ENCODE measurements at places on chromosomes 3 and 15.

GRCh38 chr3:72407766-72408165, 440.5 kb downstream of the SHQ1 start:
- DNase-seq, result no peak

DNA sequence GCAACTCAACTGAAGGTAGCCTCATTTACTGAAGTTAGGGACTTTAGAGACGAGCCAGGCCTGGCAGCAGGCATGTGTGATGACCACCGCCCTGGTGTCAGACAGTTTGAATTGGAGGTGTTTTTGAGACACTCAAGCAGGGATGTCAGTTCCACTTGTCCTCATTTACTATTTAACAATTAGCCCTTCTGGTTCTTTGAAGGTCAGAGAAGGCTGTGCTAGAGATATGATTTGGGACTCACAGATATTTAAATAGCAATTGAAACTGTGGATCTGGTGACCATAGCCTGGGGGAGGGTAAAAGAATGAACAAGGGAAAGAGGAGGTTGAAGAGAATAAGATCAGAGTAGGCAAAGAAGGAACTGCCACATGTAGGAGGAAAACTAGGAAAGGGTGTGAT, 74.6 kb downstream of the REC114 start:
- no peak for DNase-seq

- no peak for DNase-seq
These were observed 42.1 kb upstream of the CTDSPL start for GRCh38 chr3:37819591-37819990.

GRCh38 chr15:70241561-70242320, 144.0 kb upstream of the TLE3 start:
- no peak for DNase-seq

DNA sequence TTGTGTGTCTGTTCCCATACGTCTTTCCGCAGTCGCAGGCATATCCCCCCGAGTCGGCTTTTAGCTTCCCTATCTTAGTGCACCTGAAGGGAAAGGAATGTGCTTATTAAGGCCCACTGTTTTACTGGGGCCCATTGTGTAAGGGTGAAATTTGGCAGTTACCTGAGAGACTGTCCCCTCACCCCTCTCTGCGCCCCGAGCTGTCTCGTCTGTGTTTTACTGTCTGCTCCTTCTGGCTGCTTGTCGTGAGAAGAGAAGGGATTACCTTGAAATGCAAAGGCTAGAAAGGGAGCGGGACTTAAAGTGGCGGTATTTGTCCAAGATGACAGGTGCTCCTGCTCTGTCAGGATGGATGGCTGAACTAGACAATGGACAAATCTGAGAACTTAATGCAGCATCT, 233.0 kb upstream of the POU1F1 start:
- no peak for DNase-seq

DNA sequence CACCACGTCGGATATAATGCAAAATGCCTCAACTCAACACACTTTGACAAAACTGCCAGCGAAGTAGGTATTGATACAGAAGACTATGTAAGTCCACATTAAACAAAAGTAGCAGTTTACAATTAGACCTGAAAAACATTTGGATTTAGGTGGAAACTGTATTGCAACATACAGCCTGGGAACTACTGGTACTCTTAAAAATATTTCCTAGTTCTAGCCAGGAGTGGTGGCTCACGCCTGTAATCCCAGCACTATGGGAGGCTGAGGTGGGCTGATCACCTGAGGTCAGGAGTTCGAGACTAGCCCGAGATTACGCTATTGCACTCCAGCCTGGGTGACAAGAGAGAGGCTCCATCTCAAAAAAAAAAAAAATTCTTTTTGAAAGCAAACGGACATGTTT, 246.2 kb downstream of the ZBTB20 start:
- DNase-seq, result no peak

DNA sequence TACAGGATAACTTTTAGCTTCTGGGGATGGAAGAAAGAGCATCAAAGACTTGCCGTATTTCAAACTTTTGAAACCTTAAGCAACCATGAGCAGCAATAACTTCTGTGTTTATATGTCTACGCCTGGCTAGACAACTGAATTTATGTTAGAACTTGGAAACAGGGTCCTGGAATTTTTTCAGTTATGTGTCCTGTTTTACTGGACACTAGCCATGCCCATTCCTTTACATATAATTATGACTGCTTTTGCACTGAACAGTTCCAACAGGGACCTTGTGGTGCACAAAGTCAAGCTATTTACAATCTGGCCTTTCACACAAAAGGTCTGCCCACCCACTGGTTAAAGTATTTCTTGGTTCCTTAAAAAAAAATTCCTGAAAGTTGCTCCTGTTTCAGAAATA, 37.1 kb downstream of the TJP1 start:
- no peak for DNase-seq

GRCh38 chr3:188937389-188937788, 234.4 kb upstream of the TPRG1 start:
- no peak for DNase-seq

DNA sequence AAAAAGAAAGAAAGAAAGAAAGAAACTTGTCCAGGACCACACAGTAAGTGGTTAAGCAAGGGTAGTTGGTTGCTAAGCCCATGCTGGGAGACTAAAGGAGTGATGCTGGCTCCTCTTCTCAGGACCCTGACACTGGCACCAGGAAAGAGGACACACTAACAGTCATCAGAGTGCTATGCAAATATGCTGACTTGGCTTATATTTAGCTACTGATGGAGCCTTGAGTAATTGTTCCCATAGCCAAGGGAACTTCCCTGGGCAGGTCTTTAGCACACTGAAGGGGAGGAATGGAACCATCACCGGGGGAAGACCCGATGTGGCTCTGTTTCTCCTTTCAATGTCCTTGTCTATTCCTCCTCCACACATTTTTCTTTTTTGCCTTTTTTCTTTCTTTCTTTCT, 6.2 kb downstream of the TMEM40 start:
- no peak for DNase-seq

- no peak for DNase-seq
These were observed 43.8 kb downstream of the PLCL2 start for GRCh38 chr3:16928386-16929132.

- DNase-seq, result no peak
These were observed 565.7 kb downstream of the PYDC2 start for GRCh38 chr3:192026661-192027060.

DNA sequence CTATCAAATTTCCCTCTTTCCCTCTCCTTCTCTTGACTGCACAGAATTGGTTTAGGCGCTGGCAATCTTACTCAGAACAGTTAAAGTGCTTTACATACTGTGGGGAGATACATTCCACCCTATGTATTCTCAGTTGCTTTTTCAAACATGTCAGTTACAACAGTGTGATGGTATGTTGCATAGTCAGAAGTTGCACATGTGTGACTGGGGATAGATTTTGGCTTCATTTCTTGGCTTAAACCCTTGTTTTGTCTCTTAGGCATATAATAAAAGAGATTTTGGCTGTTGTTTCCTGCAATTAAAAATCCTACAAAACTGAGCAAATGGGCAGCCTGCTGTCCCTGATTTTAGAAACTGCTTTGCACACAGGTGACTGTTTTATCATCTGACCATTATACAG, 86.7 kb downstream of the PIK3R4 start:
- DNase-seq, result no peak
